ENCODE measurements at places on chromosomes 5 and 9. TPM values are rescaled to one million over a fixed set of nuclear protein-coding genes. Genes with fewer than 3 reads are reported as not detected.
A peak's percentile ranks its signal among the peaks of the same experiment; 100 is the strongest.

DNA sequence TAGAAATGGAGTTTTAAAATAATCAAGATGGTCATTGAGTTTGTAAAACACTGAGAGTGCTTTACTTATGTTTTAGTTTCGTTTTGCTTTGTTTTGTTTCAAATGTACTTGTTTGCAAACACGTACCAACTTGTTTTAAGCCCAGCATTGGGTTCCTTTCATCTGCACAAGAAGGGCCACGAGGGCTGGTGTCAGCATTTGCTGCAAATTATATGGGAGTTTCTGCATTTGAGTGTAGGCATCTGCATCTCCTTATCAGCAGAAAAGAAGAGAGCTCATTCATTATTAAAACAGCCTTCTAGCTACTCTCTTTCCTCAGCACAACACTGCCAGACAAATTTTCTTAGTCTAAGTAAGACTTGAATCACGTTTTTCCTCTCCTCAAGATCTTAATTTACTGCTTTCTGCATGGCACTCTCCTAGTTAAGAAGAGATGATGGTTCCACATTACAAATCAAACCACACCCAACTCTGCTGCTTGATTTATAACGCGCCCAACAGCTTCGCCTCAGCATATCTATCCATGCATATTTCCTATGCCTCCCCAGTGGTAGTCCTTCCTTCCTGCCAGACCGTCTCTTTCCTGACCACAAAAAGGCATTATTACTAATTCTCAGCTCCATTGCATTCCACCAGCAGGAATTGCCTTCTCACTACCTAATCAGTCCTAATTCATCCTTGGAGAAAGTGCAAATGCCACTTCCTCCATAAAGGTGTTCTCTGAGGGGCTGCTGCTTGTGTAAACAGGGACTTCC, 95.2 kb upstream of the CAST start:
- H3K4me3 ChIP-seq = no peak overlapping the region
- H3K27me3 ChIP-seq = no peaks in the 10 kb centered on the region
- no peak overlapping the region for H3K27ac ChIP-seq
- no peaks in the 10 kb centered on the region for H3K36me3 ChIP-seq
- H3K4me1 ChIP-seq = no peaks in the 10 kb centered on the region

- peaks cover 9% of the 10 kb centered on the region for H3K36me3 ChIP-seq
- no peak for DNase-seq
- no peaks in the 10 kb centered on the region for H3K27me3 ChIP-seq
- peak overlapping the region; percentile 79 for H3K4me3 ChIP-seq
- H3K27ac ChIP-seq = peak overlapping the region; percentile 100
Measured at GRCh38 chr5:65563777-65564176, 681 bp downstream of the PPWD1 start.

DNA sequence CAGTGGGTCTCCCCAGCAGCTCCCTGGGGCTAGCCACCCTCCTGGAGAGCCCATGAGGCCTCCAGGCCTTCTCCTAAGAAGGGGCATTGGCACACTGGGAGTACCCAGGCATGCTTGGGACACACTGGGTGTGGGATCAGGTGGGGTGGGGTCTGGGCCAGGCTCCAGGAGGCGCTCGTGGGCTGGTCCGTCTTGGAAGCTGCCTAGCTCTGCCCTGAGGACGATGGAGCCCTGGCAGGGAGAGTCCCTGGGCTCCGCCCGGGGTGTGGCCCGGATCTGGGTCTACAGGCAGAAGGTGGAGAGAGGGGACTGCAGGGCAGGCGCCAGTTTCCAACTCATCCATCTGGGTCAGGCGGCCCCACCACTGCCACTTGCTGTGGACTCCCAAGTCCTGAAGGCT, 2.4 kb downstream of the PRRX2 start:
- H3K36me3 ChIP-seq = no peaks in the 10 kb centered on the region
- peaks cover 87% of the 10 kb centered on the region for H3K27me3 ChIP-seq
- H3K27ac ChIP-seq = no peak overlapping the region
- H3K4me1 ChIP-seq = no peaks in the 10 kb centered on the region
- DNase-seq = no peak

- DNase-seq = no peak
- no peaks in the 10 kb centered on the region for H3K4me1 ChIP-seq
- no peaks in the 10 kb centered on the region for H3K36me3 ChIP-seq
Measured at GRCh38 chr5:149256451-149256850, 15.2 kb upstream of the AFAP1L1 start.

DNA sequence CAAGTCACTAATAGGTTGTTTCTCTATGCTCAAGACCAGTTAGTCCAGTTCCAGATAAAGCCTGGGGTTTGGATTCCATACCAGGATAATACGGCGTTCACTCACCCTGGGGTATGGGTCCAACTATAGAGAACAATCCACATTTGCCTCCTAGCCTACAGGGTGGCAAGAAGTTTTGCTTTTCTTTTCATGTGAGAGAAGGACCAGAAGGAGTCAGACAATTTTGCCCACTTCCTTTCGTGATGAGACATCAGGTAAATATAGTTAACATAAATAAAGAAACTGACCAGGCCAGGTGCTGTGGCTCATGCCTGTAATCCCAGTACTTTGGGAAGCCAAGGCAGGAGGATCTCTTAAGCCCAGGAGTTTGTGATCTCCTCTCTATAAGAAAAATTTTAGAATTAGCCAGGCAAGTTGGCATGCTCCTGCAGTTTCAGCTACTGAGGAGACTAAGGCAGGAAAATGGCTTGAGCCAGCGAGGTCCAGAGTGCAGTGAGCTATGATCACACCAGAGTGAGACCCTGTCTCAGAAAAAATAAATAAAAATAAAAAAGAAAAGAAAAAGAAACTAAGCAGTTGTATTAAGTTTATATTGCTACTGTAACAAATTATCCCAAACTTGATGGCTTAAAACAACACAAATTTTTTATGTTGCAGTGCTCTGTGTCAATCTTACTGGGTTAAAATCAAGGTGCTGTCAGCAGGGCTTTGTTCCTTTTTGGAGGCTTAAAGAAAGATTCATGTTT, 7.5 kb upstream of the REEP5 start:
- no peak overlapping the region for H3K4me3 ChIP-seq
- peak; percentile 20 for DNase-seq
- H3K27ac ChIP-seq = no peak overlapping the region

DNA sequence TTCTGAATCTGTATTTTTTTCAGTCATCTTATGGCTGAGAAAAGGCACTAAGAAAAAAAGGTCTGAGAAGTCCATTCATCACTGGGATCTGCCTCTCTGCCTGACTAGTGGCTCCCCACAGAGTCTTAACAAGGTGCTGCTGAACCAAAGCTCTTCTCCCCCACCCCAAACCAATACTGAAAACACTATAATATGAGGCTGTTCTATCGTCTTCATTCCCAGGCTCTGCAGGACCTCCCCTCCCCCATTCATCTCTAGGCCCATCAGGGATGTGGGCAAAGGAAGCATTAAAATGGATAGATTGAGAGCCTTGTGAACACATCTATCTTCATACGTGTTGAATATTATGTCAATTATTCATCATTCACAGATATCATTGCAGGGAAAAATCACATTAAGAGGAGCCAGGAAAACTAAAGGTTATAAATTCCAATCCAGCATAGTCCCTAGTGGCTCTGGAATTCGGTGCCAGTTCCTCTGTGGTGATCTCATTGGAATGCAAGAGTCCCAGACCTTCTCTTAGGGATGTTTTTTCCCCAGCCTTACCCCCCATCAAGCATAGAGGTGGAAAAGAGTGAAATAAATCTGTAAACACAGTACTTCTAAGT, 44.3 kb upstream of the GPR151 start:
- no peaks in the 10 kb centered on the region for H3K27me3 ChIP-seq
- DNase-seq = no peak
- no peak overlapping the region for H3K4me3 ChIP-seq
- H3K36me3 ChIP-seq = no peaks in the 10 kb centered on the region

The PROB1 gene
- total RNA-seq = 0.76 TPM

The LRRTM2 gene
- total RNA-seq = 0.57 TPM
